Stimulated activated memory B cell treated with anti-CD40 and anti-IgM and Interleukin-4, amounts not matched to agents 10 μg/mL and 1 μg/mL and 100 μg/mL, for 72 hours (primary cell): ENCODE measurements at places on chromosomes 12 and 14.

DNA sequence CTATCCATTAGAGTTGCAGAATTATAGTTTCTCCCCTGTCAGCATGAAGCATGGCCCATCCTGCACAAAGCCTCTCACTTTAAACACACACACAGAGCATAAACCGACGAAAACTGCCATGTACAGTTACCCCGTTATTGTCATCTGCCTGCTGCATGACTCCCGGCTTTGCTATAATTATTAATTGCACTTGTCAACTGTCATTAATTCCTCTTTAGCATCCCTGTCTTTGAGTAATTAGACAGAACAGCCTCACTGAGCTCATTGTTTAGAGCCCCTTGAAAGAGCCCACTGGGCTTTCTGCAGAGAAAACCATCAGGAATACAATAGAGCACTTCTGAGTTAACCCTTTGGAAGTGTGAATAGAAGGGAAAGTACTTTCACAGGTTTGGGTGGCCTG is 307.2 kb upstream of the SOX5 start:
- ATAC-seq, result no peak

GRCh38 chr12:82510386-82510785 is 152.1 kb downstream of the METTL25 start:
- ATAC-seq, result no peak

GRCh38 chr12:22860926-22861325 is 236.0 kb downstream of the ETNK1 start:
- ATAC-seq, result no peak

- ATAC-seq, result no peak
Observed at GRCh38 chr14:96071561-96071960, 32.4 kb downstream of the C14orf132 start.

GRCh38 chr14:94461526-94462218 is 9.1 kb upstream of the SERPINA11 start:
- no peak for ATAC-seq

DNA sequence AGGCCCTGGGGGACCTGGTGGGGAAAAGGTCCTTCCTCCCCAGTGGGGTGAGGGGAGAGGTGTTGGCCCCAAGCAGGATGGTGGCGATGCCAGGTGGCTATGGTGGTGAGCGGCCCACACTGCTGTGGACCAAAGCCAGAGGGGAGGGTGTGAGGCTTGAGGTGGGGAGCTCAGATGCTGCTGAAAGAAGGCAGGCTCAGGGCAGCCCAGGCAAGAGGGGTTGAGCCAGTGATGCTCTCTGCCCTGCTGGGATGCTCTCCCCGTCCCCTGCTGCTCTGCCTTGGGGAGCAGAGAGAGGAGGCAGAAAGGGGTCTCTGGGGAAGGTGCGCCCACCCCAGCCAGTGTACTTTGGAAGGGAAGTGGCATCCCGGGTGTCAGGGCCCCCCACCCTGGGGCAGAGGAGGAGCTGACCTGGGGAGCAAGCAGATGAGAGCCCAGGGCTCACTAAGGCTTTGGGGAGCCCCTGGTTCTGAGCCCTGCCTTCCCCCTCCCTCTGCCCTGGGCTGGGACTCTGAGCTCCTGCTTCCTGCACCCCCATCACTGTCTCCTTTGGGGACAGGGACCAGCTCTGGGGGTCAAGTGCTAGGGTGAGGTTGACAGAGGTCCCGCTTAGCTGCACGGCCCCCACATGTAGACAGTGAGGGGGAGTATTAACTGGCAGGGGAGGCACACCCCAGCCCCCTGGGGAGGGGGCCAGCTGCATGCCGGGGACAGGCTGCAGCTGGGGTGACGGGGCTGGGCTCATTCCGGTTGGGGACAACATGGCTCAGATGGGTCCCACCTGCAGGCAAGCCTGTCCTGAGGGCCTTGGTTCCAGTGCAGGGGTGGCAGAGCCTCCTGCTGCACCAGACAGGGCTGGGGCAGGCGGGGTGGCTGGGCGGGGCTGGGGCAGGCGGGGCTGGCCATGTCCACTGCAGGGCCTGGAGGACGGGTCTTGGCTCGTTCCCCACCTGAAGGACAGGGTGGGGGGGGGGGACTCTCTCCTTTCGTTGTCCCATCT is 124.4 kb downstream of the KIF26A start:
- ATAC-seq, result peak; percentile 22

GRCh38 chr12:91591639-91591987 is 409.0 kb upstream of the DCN start:
- no peak for ATAC-seq

DNA sequence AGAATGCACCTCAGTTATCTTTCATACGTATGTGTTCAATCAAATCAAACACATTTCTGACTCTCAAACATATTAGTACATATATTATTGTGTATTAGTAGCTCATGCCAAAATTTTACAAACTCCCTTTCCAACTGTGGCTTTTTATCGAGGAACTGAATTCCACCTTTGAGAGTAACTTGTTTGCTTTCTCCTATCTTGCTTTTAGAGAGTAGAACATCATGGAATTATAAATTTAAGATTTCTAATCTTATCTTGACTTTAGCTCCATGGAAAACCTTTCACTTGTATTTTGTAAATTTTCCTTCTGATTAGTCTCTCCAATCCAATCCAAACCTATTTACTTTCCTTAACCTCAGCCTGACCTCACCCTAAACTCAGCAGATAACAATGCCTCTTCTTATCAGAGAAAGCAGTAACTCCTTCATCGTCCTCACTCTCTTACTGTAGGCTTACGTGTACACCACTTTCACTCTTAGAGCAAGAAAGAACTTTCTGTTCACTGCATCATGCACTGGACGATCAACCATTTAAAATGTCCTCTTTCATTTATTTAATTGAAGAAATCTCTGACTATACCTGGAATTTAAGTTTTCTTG is 164.5 kb downstream of the TMTC3 start:
- no peak for ATAC-seq

DNA sequence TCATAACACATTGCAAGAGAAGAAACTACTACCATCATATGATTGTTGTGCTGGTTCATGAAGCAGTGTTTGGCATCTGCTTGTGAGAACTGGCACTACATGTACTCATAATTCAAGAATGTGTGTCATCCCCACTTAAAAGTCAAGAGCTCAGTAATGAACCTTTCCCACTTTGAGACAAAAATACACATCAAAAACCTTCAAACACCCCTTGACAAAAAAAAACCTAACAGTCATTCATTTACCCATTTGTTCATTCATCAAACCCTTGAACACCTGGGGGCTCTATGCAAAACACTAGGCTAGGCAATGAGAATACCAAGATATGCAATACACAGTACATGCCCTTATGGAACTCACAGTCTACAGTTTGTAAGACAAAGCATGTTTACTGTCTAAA is 40.0 kb downstream of the KIF21A start:
- ATAC-seq, result no peak

DNA sequence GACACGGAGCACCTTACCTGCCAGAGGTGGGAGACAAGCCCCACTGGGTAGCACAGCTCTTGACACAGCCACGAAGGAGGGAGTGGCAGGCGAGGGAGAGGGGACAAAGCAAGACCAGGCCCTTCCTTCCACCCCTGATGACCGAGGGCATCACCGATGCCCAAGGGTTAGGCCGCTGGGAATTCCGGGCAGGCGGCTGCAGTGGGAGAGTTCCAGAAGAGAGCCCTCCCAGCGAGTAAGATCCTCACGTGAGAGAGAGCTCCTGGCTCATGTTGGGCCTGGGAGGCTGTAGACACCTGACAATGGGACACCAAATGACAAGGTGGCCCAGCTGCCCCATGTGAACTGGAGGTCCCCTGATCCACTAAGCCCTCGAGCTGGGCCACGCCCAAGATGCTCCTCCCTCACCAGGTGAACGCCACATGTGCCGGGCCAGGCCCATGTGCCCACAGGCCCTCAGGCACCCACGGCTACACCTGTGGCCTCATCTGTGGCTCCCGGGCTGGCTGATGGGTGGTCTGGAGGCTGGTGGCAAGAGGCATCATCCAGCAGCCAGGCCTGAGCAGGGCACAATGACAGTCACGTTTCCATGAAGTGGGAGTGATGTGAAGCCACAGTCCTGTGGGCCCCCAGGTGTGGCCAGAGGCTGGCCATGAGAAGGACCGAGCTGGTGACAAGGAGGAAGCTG is 32.1 kb upstream of the C14orf180 start:
- no peak for ATAC-seq

- ATAC-seq, result no peak
Observed at GRCh38 chr12:27583981-27584380, 60.0 kb downstream of the PPFIBP1 start.

DNA sequence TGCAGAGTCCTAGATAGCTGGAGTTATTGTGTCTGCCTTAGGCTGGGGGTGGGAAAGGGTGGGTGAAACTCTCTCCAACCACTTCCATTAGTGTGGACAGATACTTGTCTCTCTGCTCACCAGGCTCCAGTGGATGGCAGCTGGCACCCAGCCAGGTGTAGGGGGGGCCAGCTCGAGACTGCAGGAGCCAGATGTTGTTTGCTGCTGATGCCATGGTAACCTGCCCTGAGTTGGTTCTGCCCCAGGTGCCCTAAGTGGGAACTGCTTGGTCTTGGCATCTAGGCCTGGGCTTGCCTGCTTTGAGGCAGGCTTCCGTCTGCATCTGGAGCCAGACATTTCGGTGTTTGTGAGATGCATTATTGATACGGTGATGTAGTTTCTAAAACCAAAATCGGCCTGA is 82.2 kb downstream of the ADCK1 start:
- ATAC-seq, result no peak

DNA sequence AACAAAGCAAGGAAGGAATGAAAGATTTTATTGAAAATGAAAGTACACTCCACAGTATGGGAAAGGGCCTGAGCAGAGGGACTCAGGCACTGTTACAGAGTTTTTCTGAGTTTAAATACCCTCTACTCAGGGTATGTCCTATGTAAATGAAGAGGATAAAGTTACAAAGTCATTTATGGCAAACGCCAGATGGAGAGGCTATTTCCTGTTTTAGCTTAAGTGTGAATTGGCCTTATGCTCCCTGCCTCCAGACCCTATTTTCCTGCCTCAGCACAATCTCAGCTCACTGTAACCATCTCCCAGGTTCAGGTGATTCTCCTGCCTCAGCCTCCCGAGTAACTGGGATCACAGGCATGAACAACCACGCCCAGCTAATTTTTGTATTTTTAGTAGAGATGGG is 6.8 kb upstream of the PHC1 start:
- ATAC-seq, result no peak

DNA sequence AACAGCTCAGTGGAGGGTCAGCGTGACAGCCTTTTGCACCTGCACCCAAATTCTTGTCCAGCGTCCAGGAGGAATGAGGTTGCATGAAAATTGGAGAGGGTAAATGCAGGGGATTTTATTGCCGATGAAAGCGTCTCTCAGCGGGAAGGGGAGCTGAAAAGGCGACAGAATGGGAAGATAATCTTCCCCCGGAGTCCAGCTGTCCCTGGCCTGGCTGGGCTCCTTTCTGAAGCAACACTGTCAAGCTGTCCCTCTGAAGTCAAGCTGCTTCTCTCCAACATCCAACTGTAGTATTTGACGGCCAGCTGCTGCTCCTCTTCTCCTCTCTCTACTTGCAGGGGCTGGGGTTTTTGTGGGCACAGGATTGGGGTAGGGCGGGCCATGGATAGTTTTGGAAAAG is 32.7 kb downstream of the NOPCHAP1 start:
- no peak for ATAC-seq

DNA sequence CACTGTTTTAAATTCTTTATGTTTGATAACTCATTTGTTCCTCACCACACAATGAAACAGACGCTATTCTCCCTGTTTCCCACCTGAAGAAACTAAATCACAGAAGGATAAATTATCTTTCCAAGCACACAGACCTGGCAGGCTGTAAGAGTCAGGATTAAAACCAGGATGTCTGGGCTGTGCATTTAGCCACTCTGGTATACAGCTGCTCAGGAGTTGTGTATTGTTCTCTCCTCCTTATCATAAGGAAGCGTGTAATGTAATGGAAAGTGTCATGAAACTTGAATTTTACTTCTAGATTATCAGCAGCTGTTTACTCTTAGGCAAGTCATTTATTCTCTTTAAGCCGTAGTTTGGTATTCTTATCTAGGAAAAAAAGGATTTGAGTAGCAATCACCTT is 154.8 kb upstream of the LRIG3 start:
- ATAC-seq, result no peak

GRCh38 chr12:10098791-10099190 is at the start of gene CLEC1A:
Gene CLEC1A, minus strand, starts transcription at chr12:10098985. Its CDS starts 63 bp downstream, at chr12:10098922.
- no peak for ATAC-seq

DNA sequence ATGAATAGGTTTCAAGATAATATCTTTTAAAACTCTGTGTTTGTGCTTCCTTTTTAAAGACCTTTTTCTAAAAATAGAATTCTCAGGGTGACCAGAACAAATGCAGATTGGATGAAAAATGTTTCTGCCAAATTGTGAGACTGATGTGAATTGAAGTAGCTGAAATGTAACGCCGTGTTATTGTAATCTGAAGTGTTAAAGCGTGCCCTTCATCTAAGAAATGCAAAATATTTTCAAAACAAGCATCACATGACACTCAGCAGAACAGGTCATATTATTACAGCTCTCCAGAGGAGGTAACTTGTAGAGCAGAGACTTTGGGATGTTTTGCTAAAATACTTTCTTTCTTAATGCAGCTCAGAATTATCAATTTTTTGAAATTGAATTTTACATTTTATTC is 90.0 kb upstream of the PLEKHA5 start:
- ATAC-seq, result no peak

GRCh38 chr14:88599761-88600439 is 37.1 kb downstream of the ZC3H14 start:
- peak; percentile 95 for ATAC-seq

GRCh38 chr12:122356192-122356635 is 66.3 kb downstream of the CLIP1 start:
- ATAC-seq, result peak; percentile 56
